ENCODE measurements at places on chromosomes 1 and 21.

DNA sequence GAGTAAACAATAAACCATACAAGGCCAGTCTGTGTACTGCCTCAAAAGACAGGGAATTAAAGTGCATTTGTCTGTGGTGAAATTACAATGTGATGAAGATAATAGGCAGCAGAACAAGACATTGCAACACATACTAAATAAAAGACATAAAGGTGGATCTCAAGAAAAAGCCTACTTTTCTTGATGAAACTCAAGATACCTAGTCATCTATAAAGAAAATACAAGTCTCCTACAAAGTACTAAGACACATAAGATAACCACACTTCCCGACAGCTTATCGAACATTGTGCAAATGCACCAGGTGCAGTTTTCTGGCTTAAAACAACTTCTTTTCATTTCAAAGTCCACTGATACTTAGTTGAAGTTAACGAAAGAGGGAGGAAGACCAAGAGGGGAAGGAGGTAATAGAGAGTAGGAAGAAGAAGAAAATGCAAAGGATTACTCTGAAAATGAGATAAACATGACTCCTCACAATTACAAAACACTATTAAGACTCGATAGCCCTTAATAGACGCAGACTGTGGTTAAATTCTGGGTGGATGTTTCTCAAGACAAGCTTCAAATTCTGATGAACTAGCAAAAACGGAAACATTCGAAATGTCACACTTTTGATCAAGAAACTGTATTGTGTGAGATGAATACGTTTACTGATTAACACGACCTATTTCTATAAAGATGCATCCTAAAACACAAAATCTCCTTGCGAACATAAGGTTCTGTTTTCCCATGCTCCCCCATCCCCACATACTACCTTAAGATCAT lies 2.0 kb downstream of the HNRNPR start:
- no peak for DNase-seq

GRCh38 chr1:46617108-46617800 lies 643 bp upstream of the MOB3C start:
- no peak for DNase-seq

GRCh38 chr1:87799451-87799850 lies 470.8 kb downstream of the LMO4 start:
- DNase-seq = no peak

DNA sequence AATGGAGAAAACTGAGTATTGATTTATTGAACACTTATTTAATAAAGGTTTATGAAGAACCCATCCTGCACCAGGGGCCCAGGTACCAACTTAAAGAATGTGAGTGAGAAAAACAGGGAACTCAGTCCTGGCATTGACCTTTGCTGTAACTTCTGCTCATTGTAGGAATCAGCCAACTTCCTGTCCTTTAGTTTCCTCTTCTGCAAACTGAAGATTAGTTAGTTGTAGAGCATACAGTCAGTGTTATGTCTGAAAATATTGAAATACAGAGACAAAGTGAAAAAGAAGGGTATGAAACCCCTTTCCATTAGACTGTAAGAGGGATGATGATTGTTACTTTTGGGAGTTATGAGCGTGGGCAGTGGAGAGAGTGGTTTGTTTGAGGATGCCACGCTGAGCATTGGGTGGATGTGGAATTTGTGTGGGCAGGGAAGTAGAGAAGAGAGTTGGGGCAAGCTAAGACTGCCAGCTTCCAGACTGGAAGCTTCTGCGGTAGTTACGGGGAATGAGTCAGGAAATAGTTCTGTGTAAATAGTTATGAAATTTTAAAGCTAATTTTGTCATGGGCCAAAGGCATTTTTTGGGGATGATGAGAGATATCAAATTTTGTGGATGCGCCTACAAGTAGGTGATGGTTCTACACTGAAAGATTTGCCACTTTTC lies 89.2 kb downstream of the GPR88 start:
- no peak for DNase-seq

DNA sequence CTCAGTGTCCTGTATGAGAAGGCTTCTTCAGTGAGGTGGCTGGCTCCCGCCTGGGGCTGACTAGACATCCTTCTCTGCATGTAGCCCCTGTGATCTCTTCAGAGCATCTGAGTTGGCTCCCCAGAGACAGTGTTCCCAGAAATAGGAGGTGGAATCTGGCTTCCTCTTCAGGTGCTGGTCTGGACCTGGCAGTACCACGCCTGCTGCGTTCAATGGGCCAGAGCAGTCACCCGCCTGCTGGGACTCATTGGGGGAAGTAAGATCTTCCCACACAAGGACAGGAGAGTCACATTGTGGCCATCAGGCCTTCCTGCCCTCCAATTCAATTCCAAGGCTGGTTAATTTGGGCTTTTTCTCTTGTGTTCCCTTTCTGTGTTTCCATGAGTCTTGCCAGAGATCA lies 51.0 kb downstream of the ADARB1 start:
- DNase-seq = no peak

DNA sequence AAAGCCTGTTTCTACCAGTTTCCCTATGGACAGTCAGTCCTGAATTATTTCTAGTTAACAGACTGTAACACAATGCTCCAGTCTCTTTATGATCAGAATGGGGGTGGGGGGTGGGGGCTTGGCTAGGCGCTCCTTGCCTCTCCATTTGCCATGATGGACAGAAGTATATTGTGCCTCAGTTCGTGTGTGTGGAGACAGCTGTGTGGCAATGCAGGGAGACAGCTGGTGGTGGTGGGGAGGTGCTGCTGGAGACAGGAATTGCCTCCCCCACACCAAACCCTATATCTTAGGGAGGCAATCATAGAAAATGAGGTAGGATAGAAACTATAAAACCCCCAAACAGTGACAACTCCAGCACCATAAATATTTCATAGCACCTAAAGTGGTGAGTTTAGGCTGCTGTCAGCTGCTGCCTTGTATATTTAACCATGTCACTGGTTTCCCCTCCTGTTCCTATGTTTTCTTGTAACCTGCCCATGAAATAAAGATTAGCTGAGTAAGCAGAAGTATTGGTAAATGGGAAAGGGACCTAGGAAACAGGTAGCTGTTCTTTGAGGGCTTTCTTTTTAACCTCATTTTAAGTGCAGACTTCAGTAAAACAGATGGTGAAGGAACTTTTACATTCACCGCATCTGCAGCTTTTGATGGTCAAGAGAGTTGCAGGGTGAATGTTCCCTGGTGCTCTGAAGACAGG lies 3.4 kb downstream of the PLXNA2 start:
- no peak for DNase-seq

DNA sequence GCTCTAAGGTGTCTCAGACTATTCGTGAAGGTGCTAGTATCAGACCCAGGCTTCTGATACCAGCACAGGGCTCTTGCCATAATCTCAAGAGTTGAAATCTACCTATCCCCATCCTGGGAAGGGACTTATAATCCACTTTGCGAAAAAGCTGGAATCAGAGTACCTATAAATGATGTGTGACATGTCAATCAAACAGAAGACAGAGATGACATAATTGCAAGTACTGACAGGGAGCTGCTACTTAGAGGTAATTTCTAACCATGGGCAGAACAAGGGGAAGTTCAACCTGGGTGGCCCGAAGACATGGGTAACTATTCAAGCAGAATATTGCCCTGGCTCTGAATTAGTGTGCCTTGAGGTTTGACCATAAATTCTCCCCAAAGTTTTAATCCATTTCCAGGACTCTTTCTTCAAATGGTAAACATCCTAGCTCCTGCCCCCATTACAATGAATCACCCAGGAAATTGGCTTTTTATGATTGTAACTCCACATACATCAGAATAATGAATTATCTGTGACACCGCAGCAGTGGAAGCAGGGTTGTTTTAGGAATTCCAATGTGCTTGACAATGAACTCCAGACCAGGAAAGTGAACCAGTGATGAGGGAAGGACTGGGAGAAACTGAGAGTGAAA lies 37.2 kb downstream of the KANK4 start:
- no peak for DNase-seq

GRCh38 chr21:31398574-31398973 lies 54.5 kb upstream of the TIAM1 start:
- no peak for DNase-seq

- no peak for DNase-seq
Measured at GRCh38 chr1:170790175-170790574, 126.2 kb downstream of the PRRX1 start.

DNA sequence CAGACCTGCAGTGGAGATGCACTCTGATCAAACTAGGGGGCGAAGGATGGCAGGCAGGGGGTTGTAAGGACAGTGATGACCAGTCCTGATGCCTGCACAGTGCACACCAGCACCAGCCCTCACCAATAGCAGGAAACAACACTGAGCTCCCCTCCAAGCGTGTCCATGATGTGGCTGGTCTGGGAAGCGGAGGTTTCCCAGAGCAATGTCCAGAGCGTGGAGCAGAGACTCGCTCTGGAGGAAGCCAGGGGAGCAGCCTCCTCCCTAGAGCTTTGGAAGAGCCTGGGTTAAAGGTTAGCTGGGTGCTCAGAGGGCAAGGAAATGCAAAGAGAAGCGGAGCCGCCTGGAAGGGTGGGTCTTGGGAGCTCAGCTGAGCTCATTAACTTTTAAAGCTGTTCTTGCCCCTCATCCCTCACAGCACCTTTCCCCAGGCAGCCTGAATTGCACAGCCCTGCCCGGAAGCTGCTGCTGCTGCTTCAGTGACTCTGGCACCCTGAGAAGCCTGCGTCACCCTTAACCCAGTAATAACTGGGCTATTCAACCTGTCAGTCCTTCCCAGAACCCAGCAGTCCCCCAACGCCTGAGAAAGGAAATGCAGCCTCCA lies 162.2 kb upstream of the RAB4A start:
- DNase-seq = no peak

- no peak for DNase-seq
Measured at GRCh38 chr1:38586993-38587646, 272.5 kb downstream of the RRAGC start.

- DNase-seq = no peak
Measured at GRCh38 chr1:12640237-12640957, 3.5 kb upstream of the AADACL4 start.

DNA sequence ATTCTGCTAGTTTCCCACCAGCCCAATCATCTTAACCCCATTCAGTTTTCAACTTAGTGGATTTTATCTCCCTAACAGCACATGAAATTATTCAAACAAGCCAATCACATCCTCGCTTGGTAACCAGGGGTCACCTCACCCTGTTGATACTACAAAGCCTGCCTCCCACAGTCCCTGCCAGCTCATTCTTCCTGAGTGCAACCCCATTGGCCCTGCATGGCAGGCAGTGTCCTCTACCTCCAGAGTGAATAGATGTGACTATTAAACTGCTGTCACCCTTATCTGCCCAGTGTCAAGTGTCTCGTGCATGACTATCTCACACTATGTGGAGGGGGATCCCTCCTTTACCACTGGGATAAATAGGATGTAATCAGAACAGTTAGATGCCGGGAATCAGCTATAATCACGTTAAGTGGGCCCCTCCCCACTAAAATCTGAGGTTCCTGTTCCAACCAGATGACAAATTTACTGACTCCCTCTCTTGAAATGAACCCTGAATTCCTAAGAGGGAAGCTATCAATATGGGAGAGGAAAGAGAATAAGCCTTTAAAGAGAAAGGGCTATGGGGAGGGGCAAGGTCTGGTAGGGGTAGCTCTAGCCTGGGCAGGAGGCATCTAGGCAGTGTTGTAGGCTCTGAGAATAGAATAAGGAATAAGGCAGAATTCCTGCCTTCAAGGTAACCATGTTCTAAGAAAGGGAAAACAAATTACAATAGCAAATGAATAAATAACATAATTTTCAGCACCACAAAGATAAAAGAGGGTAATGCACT lies 155.9 kb downstream of the SLC30A10 start:
- no peak for DNase-seq

- no peak for DNase-seq
Measured at GRCh38 chr1:44419901-44420300, 14.8 kb downstream of the RNF220 start.

DNA sequence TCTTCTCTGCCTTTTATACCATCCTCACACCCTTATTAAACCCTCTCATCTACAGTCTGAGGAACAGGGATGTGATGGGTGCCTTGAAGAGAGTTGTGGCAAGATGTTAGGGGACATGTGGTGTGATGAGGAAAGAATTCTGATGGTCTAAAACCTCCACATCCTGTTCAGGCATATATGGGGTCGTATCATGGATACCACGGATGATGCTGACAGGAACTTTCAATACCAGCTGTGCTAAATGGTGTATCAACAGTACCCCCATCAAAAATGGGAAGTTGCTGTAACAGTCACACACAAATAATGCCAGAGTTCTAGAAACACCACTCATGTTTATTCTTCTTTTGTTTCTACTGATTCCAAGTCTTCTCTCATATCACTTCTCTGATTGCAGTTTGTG lies 12.9 kb downstream of the OR2T6 start:
- no peak for DNase-seq

DNA sequence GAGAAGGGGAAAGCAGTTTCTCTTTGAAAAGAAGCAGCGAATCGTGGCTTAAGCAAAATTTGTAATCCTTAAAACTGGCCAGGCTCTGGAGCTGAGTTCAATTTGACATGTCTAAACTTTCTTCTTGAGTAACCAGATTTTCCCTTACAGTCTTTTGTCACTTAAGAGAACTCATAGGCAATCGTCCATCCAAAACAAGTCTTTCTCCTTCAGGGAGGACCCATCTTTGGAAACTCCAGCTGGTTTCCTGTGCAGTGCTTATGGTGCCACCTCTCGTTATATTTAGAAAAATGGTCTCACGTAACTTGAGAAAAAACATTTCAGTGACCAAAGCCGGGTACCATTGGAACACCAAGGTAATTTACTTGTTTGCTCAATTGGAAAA lies 1.8 kb upstream of the PTTG1IP start:
- DNase-seq = no peak

DNA sequence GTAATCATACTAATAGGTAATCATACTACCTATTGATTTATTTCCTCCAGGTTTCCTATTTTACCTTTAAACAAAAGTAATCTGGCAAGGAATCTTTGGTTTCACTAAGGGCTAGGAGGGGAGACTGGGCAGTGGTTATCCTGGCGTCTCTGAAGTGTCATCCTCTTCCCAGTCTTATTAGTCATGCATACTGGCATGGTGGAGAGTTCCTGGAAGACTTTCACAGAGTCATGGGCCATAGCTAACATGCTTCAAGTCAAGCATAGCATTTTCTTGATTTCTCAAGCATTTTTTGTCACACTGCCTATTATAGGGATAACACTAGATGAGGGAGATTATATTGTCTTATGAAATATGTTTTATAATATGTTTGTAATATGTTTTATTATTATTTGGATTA lies 64.0 kb upstream of the ASB17 start:
- no peak for DNase-seq

- DNase-seq = no peak
Measured at GRCh38 chr1:201349092-201349491, 28.4 kb downstream of the TNNT2 start.
